ENCODE measurements at places on chromosomes 2 and 18.

DNA sequence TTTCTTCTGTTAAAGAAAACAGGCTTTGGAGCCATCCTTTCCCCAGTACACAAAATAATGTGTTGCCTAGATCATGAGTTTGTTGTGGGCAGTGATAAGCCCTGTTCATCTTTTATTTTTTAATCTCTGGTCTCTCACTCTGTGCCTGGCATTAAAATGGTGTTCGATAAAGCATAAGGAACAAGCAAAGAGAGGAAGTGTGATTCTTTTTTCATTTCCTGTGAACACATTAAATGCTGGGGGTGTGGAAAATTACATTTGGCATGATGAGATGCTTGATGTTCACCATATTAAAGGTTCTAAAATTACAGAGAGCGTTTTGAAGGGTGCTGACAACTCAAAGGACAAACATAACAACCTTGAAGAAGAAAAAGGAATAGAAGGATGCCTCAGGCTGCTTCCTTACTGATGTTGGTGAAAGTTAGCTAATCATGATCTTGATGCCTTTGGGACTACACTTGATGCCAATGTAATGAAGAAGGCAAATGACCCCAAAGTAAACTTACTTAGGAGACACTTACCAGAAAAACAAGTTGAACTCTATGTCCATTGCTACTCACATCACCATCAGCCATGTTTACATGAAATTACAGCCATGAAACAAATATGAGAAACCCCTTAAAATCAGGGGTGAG is 33.0 kb downstream of the TMEFF2 start:
- no peak for DNase-seq

GRCh38 chr18:6352275-6352674 is 62.4 kb downstream of the L3MBTL4 start:
- no peak for DNase-seq

DNA sequence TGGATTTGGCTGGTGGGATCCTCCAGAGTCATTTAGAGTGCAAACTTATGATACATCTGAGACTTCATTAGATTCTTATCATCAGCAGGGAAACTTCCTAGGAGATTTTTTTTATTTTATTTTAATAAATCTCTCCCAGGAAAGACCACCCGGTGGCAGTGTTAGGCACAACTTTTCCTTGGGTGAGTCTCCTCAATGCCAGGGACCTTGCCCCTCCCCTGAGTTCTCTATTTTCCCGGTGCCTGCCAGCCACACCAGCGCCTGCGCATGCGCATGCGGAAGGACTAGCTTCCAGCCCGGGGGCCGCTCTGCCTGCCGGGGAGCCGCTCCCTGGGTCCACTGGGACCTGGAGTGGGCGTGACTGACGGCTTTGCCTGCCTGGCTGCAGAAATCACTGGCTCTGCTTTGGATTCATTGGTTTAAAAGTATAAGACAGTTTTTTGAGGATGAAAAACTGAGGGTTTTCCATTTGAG is 86.6 kb downstream of the TMEM182 start:
- peak; percentile 42 for DNase-seq

GRCh38 chr2:202566286-202566685 is 68.5 kb upstream of the FAM117B start:
- no peak for DNase-seq

GRCh38 chr18:57051021-57051656 is 95.7 kb upstream of the BOD1L2 start:
- no peak for DNase-seq

GRCh38 chr2:218985325-218986091 is 524 bp upstream of the FEV start:
- DNase-seq: peak; percentile 81
